Activated CD4-positive, alpha-beta T cell treated with anti-CD3 and anti-CD28 coated beads, Interleukin-2, amount 50 U/mL, for 4 hours (primary cell): ENCODE measurements at places on chromosomes 11 and 22.

- DNase-seq: no peak
Measured at GRCh38 chr11:17260020-17260419, 16.5 kb upstream of the NUCB2 start.

- DNase-seq: no peak
Measured at GRCh38 chr22:32887324-32887980, 85.9 kb downstream of the TIMP3 start.

GRCh38 chr11:29243616-29244015 lies 773.2 kb downstream of the KCNA4 start:
- DNase-seq: no peak

DNA sequence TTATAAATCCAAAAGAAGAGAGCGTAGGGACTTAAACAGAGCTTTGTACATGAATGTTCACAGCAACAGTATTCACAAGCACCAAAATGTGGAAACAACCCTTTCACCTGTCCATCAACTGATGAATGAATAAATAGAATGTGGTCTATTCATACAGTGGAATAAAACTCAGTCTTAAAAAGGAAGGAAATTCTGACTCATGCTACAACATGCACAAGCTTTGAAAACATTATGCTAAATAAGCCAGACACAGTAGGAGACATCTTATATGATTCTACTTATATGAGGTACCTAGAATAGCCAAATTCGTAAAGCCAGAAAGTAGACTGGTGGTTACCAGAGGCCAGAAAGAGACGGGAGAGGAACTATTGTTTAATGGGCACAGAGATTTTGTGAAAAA lies 74.3 kb downstream of the SHANK2 start:
- DNase-seq: no peak

- DNase-seq: no peak
Measured at GRCh38 chr11:119605137-119605665, 123.8 kb downstream of the NECTIN1 start.

DNA sequence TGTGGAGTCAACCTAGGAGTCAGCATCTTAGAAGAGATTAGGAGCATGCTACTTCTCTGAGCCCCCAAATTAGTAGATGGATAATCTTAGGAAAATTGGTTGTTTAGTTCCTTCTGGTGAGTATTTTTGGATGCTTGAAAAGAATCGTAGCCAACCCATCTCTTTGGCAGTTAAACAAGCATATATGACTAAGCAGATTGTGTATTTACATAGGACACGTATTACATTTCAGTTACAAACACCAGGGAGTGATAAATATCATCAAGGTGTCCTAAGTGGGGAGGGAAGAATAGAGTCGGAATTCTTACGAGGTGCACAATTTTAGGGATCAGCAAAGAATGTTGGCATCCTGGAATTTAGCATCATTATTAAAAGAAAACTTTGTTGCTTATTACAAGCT lies 13.5 kb downstream of the PLET1 start:
- no peak for DNase-seq

DNA sequence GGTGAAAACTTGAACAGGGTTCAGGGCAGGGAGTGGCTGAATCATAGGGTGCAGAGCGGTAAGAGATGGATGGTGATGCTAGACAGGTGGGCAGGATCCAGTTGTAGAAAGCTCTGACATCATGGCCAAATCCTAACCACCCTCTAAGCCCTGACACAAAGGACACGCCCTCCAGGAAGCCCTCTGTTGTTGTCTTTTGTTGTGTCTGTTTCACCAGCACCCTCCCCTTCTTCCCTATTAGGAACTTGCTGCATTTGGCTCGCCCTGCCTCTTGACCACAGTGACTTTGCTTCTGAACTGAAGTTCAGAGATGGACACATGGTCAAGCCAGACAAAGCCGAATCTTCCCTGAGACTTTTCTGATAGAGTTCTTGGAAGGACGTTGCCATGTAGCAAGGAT lies 14.2 kb upstream of the APOL6 start:
- DNase-seq: no peak

DNA sequence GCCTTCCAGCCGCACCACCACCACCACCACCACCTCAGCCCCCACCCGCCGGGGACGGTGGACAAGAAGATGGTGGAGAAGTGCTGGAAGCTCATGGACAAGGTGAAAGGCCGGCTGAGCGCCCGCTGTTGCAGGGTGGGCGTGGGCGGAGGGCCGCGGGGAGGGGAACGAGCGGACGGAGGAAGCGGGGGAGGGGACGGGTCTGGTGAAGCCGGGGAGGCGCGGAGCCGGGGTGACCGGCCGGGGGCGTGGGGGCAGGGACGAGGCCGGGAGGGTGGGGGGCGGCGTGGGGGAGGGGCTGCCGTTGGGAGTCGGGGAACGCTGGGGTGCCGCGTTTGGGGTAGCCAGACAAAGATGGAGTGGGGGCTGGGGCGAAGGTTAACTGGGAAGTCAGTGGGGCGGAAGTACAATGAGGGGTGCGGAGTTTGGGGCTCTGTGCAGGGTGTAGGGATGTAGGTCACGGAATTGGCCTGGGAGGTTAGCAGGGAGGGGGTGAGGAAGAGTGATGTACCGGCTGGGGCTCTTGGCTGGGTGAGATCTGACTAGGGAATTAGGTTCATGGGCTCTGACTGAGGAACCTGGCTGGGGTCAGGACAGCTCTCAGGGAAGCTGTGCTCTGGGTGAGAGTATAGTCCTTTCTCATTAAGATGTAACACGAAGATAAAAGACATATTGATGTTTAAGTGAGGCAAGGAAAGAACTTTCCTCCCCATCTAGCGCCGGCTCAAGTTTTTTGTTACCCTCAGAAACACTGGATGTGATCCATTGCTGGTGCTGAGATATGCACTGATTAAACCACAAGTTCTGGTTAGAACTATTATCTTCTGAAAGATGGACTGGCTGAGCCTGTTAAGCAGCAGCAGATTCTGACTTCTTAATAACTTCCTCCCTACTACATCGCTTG lies 624 bp downstream of the CBL start:
- DNase-seq: peak; percentile 27
